ENCODE measurements at places on chromosomes 13 and 19.

- DNase-seq, result no peak
Measured at GRCh38 chr13:79673310-79673992, 192.5 kb downstream of the NDFIP2 start.

- DNase-seq, result no peak
Measured at GRCh38 chr13:41203810-41204209, 9.4 kb upstream of the KBTBD7 start.

DNA sequence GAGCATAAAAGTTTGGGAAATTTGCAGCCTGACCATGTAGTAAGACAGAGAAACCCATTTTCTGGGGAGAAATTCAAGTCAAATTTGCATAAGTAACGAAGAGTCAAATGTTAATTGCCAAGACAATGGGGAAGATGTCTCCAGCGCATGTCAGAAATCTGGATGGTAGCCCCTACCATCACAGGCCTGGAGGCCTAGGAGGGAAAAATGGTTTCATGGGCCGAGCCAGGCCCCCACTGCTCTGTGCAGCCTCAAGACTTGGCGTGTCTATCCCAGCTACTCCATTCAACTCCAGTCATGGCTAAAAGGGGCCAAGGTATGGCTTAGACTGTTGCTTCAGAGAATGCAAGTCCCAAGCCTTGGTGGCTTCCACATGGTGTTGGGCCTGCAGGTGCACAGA, 269.8 kb downstream of the RFC3 start:
- no peak for DNase-seq

- DNase-seq, result no peak
Measured at GRCh38 chr13:106566641-106567473, 1.1 kb downstream of the ARGLU1 start.

DNA sequence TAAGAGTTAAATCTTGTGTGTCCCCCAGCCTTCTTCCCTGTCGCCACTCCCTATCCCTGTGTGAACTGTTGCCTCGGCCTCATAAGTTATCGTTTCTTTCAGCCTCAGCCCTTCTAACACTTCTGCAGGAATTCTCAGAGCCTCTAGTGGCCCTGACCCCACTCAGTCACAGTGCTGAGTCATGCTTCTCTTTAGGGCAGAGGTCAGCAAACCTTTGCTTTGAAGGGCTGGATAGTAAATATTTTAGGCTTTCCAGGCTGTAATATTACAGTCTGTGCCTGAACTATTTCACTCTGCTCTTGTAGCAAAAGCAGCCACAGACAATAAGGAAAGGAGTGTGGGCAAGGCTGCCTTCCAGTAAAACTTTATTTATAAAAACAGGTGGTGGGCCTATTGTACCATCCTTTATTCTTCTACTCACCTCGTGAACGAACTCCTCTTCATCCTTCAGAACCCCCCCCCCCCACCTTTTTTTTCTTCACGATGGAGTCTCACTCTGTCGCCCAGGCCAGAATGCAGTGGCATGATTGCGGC, 22.1 kb downstream of the MYO9B start:
- no peak for DNase-seq

DNA sequence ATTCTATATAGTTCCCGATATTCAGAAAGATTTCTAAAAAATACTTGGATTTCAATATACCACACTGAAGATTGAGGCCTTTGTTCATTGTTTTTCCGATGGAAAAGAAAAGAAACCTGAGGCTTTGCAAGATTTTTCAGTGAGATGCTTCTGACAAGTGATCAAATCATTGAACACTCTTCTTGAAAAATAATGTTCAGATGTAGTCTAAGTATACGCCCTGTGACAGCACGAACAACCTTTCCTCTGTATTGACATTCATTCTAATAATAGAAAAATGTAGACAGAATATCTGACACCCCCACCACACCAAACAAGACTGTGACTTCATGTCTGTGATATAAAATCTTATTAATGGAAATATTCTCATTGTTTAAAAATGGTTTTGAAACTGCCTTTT, 650.7 kb upstream of the KLHL1 start:
- DNase-seq, result no peak

DNA sequence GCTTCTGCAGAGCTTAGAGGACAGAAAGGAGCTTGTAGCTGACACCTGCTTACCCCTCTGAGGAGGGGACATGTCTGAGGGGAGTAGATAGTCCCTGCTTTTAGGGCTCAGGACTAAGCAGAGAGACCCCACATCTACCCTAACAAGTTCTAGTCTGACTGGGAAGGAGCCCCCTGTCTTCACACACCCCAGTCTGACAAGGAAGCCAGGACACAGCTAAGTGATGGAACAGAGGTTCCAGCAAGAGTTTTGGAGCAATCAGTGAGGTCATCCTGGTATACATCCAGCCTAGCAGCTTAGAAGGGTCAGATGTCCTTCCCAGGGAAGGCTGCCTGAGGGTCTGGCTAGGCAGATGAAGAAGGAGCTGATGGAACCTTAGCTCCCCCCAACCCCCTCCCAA, 15.0 kb downstream of the PAF1 start:
- DNase-seq, result no peak

DNA sequence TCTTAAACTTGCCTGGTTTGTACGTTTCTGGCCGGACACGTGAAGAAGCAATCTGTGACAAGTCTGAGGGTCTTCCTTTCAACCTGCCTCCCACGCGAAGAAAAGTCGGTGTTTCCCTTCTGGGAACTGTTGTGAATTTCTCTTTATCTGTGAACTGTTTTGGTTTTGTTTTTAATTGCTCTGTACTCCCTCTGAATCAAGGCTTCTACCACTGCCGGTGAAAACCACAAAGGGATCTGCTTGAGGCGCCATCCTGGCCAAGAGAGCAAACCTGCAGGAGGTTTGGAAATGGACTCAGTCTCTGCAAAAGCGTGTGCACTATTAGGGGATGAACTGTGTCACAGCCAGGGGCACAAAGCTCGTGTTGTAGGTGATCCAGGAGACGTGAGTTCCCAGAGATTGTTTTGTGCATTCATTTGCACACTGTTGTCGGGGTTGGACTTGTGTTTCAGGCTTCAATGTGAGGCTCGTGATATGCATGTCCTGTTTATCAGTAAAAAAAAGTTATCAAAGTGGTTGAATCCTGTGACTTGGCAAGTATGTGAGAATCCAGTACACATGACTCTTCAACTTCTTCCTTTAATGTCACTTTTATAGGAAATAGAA, 9.7 kb downstream of the SIGLEC8 start:
- no peak for DNase-seq

DNA sequence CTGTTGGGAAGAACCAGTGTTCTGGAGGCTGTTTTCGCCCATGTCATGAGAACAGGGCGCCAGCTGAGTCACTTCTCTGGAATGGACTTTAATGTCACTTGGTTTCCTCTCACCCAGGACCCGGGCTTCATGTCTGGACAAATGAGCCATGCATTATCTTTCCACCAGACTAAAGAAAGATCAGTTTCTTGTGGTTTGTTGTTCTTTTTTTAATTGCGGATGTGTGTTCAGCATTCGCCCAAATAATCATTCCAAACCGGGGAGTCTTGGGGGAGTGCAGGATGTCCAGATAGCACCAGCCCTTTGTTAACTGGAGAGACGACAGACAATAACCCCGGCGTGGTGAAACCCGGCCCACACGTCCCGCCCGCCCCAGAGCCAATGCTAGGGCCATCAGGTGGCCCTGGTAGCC, 102.5 kb downstream of the COL4A2 start:
- peak; percentile 62 for DNase-seq

DNA sequence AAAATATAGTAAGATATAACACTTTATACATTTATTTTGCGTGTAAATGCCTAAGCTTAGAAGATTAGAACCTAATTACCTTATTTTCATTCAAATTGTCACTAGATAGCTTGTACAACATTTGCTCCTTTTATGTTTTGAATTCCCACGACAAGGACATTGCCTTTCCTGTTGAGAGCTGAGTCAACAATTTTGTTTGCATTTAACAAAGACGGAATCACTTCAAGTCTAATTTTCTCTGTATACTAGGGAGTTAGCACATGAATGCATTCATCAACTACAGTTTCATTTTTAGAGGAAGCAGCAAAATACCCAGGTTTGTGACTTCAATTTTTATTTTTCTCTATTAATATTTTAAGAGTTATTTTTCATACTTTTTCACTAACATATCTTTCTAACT, 48.7 kb upstream of the PCCA start:
- no peak for DNase-seq

- DNase-seq, result peak; percentile 36
Measured at GRCh38 chr13:94251831-94252608, 227.5 kb downstream of the DCT start.

DNA sequence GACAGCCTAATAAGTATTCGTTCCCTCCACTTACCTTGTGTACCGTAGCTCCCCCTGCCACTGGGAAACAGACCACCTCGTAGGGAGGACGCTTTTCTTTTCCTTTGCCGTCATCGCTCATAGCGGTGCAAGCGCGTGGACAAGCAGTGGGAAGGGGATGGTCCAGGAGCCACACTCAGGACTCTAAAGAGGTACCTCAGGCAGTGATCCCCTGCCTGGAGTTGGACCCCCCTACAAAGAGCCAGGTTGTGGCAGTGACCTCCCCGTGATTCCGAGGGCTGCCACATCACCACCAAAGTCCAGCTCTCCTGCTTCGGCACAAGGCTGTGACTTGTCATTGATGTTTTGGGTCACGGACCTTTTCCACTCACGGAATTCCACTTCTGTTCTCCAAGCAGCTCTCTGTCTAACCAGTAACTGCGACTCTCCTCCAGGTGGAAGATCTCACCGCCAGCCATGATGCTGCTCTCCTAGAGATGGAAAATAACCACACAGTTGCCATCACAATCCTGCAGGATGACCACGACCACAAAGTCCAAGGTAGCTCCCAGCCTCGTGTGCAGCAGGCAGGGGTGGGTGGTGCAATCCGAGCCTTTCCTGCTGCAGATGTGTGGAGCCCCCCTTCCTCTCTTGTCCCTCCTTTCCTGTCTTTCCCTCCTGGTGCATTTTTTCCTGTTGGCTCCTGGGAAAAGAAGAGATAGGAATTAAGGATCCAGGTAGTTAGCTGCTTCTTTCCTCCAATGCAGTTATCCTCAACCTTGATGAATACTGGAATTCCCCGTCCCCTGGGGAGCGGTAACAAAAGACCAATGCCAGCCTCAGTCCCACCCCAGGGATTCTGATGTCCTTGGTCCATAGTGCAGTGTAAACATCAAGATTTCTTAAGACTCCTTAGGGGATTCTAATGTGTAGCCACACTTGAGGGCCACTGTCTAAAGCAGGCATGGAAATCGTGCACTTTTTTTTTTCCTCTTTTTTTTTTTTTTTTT, 107.7 kb downstream of the SLC7A1 start:
- no peak for DNase-seq

- DNase-seq, result no peak
Measured at GRCh38 chr19:34403784-34404108, 453 bp upstream of the PDCD2L start.

- DNase-seq, result no peak
Measured at GRCh38 chr19:4032436-4032835, 24.9 kb downstream of the PIAS4 start.

DNA sequence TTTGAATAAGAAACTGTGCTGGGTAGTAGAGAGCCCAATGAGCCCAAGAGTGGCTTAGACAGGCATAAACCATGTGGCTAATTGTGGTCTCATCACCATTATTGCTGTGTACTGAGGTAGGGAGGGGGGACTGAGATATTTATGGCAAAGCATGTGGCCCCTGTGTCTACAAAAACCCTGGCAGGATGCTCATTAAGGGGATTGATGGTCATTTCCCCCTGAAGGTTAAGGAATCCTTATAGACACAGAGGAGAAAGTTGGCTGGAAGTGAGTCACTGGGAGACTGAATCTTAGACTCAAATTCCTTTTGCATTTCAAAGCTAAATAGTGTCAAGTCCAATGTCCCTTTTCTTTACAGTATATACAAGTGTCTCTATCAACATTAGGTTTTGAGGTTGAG, 9.8 kb upstream of the DACT3 start:
- no peak for DNase-seq

- peak; percentile 94 for DNase-seq
Measured at GRCh38 chr13:99498171-99499161, 2.8 kb upstream of the TM9SF2 start.

- no peak for DNase-seq
Measured at GRCh38 chr19:9144920-9145319, 4.7 kb downstream of the ZNF317 start.

- DNase-seq, result no peak
Measured at GRCh38 chr13:95955255-95955654, 97.9 kb downstream of the UGGT2 start.

- DNase-seq, result no peak
Measured at GRCh38 chr19:38793671-38794070, 4.7 kb downstream of the LGALS7B start.

DNA sequence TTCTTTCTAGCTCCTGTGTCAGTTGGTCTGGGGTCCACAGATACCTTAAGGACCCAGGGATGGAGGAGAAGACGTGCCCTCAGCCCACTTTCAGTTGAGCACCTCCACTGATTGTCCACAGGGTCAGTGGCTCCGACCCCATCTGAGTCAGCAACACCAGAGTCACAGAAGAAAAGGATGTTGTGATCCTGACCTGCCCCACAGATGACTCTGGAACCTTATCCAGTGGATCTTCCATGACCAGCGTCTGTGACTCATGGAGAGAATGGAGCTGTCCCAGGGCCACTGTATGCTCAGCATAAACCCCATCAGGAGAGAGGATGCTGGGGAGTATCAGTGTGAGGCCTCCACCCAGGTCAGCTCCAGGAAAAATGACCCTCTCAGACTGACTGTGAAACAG, 22.0 kb downstream of the CEACAM4 start:
- no peak for DNase-seq

- DNase-seq, result no peak
Measured at GRCh38 chr13:77033717-77034302, 6.9 kb upstream of the FBXL3 start.
